Iris pigment epithelial cell (primary cell): ENCODE measurements at places on chromosomes 4 and X.

DNA sequence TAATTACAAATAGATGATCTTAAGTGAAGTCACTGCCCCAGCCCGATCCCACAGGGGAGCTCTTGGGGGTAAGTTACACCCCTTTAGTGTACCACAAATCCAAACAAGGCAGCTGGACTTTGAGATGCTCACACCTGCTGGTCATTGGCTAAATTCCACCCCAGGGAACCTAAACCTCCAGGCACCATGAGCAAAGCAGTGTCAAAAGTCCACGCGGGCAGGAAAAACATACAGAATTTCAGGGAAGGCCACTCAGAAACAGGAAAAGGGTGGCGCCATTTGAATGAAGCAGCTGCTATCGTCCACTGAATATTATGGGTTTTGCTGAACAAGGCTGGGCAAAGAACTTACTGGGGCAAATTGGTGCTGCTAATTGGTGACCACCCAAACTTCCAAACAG is 30.9 kb downstream of the SUPT20HL1 start:
- no peak for DNase-seq

GRCh38 chrX:10467793-10468192 is 152.6 kb downstream of the MID1 start:
- peak; percentile 84 for DNase-seq

DNA sequence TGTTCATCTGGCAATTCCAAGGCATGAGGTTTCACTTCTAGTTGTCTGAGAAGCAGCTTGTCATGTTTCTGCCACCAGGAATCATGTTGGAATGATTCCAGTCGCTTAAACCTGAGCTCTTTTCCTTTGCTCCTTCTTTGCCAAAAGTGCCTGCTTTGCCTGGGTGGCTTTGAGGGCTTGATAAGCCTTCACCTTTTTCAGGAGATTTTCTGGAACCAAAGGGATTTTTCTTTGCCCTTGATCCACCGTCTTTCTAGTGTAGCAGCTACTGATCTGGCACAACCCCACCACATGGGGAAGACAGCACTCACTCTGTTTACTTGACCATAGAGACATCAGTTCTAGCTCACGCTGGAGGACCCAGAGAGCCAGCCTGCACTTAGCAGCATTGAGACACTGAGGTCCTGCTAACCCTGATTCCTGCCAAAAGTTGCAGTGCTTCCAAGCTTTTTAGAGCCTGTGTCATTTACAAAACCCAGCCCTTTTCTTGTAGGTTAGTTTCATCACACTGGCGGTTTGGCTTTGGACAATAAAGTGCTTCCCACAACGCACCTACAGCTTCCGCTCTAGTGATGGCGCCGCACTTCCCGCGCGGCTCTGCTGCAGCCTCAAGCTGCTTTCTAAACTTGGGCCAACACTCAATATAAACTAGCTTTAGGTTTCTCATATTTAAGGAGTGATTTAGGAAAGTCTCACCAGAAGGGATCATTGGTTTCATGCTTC is 7.3 kb upstream of the CCNI start:
- no peak for DNase-seq

DNA sequence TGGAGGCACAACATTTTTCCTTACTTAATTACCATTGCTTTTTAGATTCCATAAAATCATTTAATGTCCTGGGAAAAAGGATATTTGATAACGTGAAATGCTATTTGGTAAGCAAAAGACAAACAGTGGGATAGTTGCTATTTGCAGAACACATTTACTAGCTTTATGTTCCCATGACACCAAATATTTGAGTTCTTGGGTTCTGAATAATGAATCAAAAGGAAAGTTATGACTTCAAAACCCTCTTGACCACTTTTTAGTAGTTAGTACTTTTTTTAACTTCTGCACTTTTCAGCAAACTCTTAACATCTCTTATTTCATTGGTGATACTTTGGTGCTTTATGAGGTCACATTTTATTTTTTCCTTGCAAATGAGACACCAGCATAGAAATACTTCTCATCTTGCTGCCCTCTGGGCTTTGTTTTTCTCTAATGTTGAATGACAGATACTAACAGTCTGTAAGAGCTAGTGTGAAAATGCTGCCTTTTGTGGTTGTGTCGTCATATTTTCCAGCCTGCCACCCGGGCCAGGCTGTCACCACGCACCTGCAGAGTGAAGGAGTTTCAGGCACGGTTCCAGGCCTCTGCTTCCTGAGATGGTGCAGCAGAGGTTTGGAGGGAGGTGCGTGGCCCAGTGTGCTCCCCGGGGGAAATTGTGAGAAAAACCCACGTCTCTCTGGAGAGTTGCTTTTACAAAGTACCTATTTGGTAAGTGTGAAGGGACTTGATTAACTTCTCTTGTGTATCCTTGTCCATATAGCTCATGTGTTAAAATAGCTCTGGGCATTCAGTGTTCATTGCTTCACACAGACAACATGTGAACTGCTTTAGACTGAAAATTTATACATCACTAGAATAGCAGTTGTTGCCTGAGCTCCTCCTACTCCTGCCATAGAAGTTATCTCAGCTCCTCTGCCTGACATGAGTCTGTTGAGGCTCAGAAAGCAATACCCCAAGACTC is 34.7 kb downstream of the MSL3 start:
- no peak for DNase-seq

DNA sequence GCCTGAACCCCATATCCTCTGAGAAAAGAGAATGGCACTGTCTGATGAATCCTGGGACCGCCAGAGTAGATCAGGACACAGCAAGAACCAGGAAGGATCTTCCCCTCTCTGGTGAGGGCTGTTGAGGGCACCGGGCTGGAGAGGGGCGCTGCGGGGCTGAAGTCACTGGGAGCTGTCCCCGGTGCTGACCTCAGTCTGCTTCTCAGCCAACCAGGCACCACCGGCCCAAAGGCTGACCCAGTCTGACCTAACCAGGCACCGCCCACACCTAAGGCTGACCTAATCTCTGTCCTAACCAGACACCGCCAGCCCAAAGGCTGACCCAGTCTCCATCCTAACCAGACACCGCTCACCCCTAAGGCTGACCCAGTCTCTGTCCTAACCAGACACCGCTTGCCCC is 82.8 kb downstream of the CPZ start:
- DNase-seq: peak; percentile 7

- DNase-seq: peak; percentile 18
Measured at GRCh38 chrX:15815779-15816437, 25.6 kb downstream of the ZRSR2 start.

GRCh38 chrX:16212436-16212835 is 45.2 kb downstream of the MAGEB17 start:
- DNase-seq: peak; percentile 17

GRCh38 chr4:163063891-163064290 is 102.8 kb downstream of the NAF1 start:
- peak; percentile 46 for DNase-seq

- peak; percentile 11 for DNase-seq
Measured at GRCh38 chrX:143873343-143873742, 10.5 kb upstream of the UBE2NL start.

- DNase-seq: no peak
Measured at GRCh38 chrX:39974270-39974669, 123.5 kb downstream of the BCOR start.

GRCh38 chr4:1210241-1210841 is 38.0 kb upstream of the SPON2 start:
- no peak for DNase-seq

- DNase-seq: no peak
Measured at GRCh38 chr4:18105030-18106011, 83.8 kb upstream of the LCORL start.

- no peak for DNase-seq
Measured at GRCh38 chrX:85303544-85303943, 59.8 kb downstream of the ZNF711 start.

GRCh38 chrX:81259714-81260395 is 58.0 kb downstream of the SH3BGRL start:
- DNase-seq: peak; percentile 35

DNA sequence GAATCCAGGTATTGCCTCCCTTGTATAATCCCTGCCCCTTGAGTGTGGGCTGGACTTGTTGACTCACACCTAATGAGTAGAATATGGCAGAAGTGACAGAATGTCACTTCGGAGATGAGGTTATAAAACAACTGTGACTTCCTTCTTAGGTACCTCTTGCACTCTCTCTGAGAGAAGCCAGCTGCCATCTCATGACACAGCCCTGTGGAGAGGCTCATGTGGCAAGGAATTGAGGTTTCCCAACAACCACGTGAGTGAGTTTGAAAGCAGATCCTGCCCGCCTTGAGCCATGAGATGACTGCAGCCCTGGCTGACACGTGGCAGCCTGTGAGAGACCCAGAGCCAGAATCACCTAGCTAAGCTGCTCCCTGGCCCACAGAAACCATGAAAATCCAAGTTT is 13.5 kb downstream of the ASB11 start:
- peak; percentile 14 for DNase-seq

DNA sequence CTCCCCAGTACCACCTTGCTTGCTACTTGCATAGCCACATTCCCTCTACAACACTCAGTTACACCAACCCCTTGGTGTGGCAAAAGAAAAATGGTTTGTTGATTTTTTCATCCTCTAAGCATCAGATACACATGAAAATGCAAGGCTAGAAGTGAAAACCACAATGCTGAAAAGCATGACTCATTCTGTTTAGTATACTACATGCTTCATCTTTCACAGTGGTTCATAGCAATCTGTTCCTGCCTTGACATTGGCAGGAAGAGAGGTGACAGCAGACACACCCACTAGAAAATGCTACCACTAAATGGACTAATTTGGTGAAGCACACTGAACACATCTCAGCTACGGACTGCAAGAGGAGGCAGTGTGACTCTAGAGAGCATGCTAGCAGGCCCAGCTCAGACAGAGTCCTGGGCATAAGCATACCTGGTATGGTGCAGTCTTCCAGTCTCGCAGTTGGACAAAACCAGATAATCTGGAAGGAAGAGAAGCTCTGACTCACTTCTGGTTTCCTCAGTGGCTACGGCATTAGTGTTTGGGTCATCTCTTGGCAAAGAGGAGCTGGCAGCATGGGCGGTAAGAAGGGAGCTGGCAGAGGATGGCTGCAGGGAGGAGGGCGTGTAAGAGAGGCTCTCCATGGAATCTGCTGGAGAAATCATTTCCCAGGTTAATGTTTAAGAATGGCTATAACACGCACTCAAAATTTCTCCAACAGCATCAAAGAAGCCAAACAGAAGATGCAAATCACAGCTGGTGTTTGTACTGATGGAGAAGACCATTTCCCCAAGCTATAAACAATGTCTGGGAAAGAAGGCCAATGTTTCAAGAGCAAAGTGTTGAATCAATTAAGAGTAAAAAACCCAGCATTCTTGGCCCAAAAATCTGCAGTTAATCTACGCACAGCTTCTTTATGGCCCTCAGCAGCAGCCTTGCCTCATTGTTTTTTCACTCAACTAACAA is 37.8 kb downstream of the GAB3 start:
- peak; percentile 78 for DNase-seq

GRCh38 chrX:63350465-63350877 is 661 bp downstream of the SPIN4 start:
- DNase-seq: no peak

DNA sequence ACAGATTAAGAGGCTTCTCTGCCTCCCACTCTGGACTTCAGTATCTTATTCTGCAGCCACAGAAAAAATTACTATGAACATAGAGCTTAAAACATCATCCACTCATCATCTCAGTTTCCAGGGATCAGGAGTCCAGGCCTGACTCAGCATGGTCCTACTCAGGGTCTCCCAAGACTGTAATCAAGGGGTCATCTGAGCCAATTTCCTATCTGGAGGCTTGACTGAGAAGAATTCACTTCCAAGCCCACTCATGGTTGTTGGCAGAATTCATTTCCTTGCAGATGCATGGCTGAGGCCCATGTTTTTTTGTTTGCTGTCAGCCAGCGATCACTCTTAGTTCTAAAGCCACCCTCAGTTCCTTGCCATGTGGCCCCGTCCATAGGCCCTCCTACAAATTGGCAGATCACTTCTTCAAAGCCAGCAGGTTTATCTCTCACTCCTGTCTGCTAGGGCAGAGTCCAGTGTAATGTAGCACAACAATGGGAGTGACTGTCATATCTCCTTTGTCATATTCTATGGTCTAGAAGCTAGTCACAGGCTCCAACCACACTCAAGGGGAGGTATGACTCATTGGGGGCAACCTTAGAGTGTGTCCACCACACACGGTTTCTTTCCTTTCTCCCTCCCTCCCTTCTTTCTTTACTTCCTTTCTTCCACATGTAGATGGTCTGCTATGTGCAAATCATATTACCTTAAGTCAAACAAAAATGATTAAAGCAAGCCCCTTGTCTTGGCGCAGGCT is 251.6 kb downstream of the QDPR start:
- DNase-seq: no peak

GRCh38 chr4:173432430-173432829 is 33.5 kb upstream of the SCRG1 start:
- no peak for DNase-seq

DNA sequence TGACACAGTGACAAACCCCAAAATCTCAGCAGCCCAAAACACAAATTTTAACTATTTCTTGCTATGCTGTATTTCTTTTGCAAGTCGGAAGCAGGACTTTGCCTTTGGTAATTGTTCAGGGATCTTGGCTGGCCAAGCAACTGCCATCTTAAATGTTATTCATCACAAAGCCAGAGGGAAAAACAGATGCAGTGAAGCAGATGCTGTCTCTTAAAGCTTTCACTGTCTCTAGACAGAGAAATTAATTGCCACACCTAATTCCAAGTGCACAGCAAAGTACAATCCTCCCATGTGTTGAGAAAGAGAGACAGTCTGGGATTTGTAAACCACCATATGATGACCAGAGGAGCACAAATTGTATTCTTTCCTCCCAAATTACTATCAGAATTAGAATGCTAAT is 30.0 kb upstream of the GALNT7 start:
- no peak for DNase-seq

GRCh38 chrX:148441387-148441786 is 59.0 kb upstream of the AFF2 start:
- DNase-seq: no peak

- DNase-seq: no peak
Measured at GRCh38 chr4:145540235-145540634, 58.6 kb downstream of the SMAD1 start.

GRCh38 chr4:150743564-150744342 is 161.8 kb downstream of the MAB21L2 start:
- peak; percentile 17 for DNase-seq

DNA sequence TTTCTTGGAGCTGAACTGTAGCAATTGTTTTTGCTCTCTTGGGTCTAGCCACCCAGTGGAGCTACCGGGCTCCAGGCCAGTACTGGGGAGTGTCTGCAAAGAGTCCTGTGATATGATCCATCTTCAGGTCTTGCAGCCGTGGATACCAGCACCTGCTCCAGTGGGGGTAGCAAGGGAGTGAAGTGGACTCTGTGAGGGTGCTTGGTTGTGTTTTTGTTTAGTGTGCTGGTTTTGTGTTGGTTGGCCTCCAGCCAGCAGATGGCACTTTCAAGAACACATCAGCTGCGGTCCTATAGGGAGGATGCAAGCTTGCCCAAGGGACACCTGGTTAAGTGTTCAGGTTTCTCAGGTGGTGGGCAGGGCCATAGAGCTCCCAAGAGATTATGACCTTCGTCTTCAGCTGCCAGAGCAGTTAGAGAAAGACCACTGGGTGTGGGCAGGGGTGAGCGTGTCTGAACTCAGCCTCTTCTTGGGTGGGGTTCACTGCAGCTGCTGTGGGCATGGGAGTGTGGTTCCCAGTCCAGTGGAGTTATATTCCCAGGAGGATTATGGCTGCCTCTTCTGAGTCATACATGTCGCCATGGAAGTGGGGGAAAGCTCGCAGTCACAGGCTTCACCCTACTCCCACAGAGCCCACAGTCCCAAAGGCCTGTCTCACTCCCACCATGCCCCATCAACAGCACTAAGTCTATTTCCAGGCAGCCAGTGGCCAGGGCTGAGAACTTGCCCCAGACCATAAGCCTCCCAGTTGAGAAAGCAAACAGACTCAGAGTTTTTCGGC is 811.6 kb downstream of the GLUD2 start:
- no peak for DNase-seq

- DNase-seq: no peak
Measured at GRCh38 chr4:158821228-158821971, 52.6 kb downstream of the FNIP2 start.

- DNase-seq: peak; percentile 55
Measured at GRCh38 chr4:54433686-54434085, 204.6 kb downstream of the PDGFRA start.
